ENCODE measurements at places on chromosomes 3 and 15. TPM values are rescaled to one million over a fixed set of nuclear protein-coding genes. Genes with fewer than 3 reads are reported as not detected.

TM4SF4 gene
- total RNA-seq: not detected

IL20RB gene
- total RNA-seq: 1.5 TPM

CHDH gene
- total RNA-seq: 0.62 TPM

C2CD4A gene
- 0.05 TPM for total RNA-seq

FILIP1L gene
- total RNA-seq: 1.4 TPM

ROPN1B gene
- not detected for total RNA-seq

ANKRD63 gene
- total RNA-seq: not detected

FANCI gene
- 189 TPM for total RNA-seq

CCR3 gene
- total RNA-seq: not detected

CILP gene
- total RNA-seq: 0.02 TPM

AEN gene
- 72.4 TPM for total RNA-seq

BLM gene
- total RNA-seq: 64.1 TPM

ZDHHC23 gene
- total RNA-seq: 2.4 TPM

GHSR gene
- not detected for total RNA-seq

BBX gene
- 37.2 TPM for total RNA-seq

AMIGO3 gene
- total RNA-seq: 0.21 TPM

IQCH gene
- 1.6 TPM for total RNA-seq

GOLGA6L10 gene
- total RNA-seq: 0.76 TPM

OR4M2 gene
- total RNA-seq: not detected

CAMKV gene
- 1.2 TPM for total RNA-seq

CATSPER2 gene
- 8.9 TPM for total RNA-seq

CPEB1 gene
- total RNA-seq: not detected

ALS2CL gene
- 0.99 TPM for total RNA-seq

GOLGA6B gene
- not detected for total RNA-seq

TMC3 gene
- not detected for total RNA-seq

XCR1 gene
- total RNA-seq: 0.05 TPM

TTLL13 gene
- 1.4 TPM for total RNA-seq

CCDC71 gene
- 26.7 TPM for total RNA-seq

SPATA12 gene
- total RNA-seq: not detected

DOCK3 gene
- total RNA-seq: 1.7 TPM

GOLGA8S gene
- 0.07 TPM for total RNA-seq

SLC12A1 gene
- total RNA-seq: not detected

FAM81A gene
- 1.9 TPM for total RNA-seq

CNTN3 gene
- total RNA-seq: not detected

NANOGP8 gene
- not detected for total RNA-seq

NEK10 gene
- 0.28 TPM for total RNA-seq

HES1 gene
- total RNA-seq: 1.2 TPM

MINDY2 gene
- total RNA-seq: 10.1 TPM

SOX2 gene
- total RNA-seq: not detected

ERICH6 gene
- not detected for total RNA-seq

DCLK3 gene
- not detected for total RNA-seq

OXTR gene
- total RNA-seq: 0.78 TPM

Data from activated CD4-positive, alpha-beta T cell treated with anti-CD3 and anti-CD28 coated beads, Interleukin-2, amount 10 ng/mL, durations not matched to agents 24 days and 14 days (primary cell).